ENCODE measurements at places on chromosomes 2 and 18.

DNA sequence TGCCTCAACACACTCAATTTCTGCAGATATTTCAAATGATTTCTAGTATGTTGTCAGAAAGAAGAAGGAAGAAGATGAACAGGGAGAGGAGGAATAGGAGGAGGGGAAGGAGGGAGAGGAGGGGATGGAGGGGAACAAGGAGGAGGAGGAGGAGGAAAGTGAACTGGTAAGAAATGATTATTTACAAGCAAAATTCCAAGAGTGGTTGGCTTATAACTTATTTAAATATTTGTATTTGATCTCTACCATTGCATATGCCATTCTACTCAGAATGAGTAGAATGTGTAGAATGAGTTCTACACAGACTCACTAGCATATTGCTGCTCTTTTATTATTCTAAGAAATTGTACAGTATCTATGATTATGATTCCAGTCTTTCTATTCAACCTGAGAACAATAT lies 866.2 kb upstream of the DDX18 start:
- H3K4me1 ChIP-seq: no peaks in the 10 kb centered on the region
- DNase-seq: no peak
- H3K4me3 ChIP-seq: no peak overlapping the region
- no peaks in the 10 kb centered on the region for H3K27me3 ChIP-seq
- no peak overlapping the region for H3K27ac ChIP-seq

GRCh38 chr2:175887776-175888175 lies 114.3 kb downstream of the LNPK start:
- H3K36me3 ChIP-seq: no peaks in the 10 kb centered on the region
- H3K4me1 ChIP-seq: no peaks in the 10 kb centered on the region
- DNase-seq: no peak
- peaks cover 17% of the 10 kb centered on the region for H3K27me3 ChIP-seq

DNA sequence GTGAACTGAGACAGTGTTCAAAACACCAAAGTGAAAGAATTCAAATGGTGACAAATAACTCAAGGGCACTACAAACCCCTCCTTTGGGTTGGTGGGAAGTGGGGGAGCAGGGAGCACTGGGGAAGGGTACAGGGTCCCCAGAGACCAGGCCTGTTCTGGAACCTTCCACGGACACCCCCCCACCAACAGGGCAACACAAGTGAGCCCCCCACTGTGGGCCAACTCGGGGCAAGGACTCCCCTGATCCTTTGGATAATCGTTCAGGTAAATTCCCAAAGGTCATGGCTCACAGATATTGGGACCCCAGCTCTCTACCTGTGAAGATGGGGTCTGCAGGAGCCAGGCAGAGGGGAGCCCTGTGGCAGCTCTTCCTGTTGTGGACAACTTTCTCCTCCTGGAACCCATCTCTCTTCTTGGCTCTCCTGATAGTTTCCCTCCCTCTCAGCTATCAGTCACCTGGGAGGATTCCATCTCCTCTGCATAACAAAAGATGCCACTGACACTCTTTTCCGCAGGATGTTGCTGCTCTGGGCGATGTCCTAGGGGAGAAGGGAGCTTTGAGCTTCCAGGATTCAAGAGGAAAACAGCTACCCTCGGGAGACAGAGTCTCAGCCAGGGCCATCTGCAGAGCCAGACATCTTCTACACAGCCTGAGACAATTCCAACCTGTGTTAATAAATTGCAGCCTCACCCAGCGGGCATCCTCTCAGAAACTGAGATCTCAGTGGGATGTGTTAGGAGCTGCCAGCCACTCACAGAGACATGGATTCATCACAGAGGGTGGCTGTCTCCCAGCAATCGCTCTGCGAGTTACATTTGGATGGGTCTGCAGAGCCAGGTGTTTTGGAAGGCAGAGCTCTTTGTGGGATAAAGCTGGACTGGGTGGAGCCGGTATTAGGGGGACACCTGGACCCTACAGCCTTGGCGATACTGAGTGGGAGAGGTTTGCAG lies 35.4 kb downstream of the MBP start:
- H3K27me3 ChIP-seq: no peaks in the 10 kb centered on the region
- DNase-seq: no peak
- H3K27ac ChIP-seq: peak overlapping the region; percentile 62

GRCh38 chr2:141075753-141076152 lies 1055.1 kb downstream of the LRP1B start:
- DNase-seq: no peak
- H3K4me1 ChIP-seq: no peaks in the 10 kb centered on the region
- no peak overlapping the region for H3K4me3 ChIP-seq
- H3K36me3 ChIP-seq: no peaks in the 10 kb centered on the region

- H3K36me3 ChIP-seq: no peaks in the 10 kb centered on the region
- peak; percentile 39 for DNase-seq
- H3K4me1 ChIP-seq: peaks cover 1% of the 10 kb centered on the region
- no peaks in the 10 kb centered on the region for H3K27me3 ChIP-seq
Observed at GRCh38 chr2:190404487-190404886, 3.7 kb upstream of the MFSD6 start.

GRCh38 chr2:133485868-133486267 lies 82.4 kb downstream of the NCKAP5 start:
- no peak overlapping the region for H3K27ac ChIP-seq
- no peak for DNase-seq
- H3K27me3 ChIP-seq: no peaks in the 10 kb centered on the region
- no peak overlapping the region for H3K4me3 ChIP-seq
- no peaks in the 10 kb centered on the region for H3K36me3 ChIP-seq
- H3K4me1 ChIP-seq: no peaks in the 10 kb centered on the region

DNA sequence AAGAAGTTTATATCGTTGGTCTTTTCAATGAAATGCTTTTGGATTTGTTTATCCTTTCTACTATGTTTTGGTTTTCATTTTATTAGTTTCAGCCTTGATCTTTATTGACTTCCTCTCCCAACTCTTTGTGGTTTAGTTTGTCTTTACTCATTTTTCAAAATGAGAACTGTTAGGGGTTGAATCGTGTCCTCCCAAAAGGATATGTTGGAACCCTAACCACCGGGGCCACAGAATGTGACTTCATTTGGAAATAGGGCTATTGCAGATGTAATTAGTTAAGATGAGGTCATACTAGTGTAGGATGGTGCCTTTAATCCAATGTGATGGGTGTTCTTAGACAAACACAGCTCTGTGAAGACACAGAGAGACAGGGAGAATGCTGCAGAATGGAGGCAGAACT lies 60.4 kb upstream of the IL1R2 start:
- peaks cover 4% of the 10 kb centered on the region for H3K27me3 ChIP-seq
- no peaks in the 10 kb centered on the region for H3K4me1 ChIP-seq
- H3K36me3 ChIP-seq: no peaks in the 10 kb centered on the region
- H3K4me3 ChIP-seq: no peak overlapping the region
- H3K27ac ChIP-seq: no peak overlapping the region
- no peak for DNase-seq

DNA sequence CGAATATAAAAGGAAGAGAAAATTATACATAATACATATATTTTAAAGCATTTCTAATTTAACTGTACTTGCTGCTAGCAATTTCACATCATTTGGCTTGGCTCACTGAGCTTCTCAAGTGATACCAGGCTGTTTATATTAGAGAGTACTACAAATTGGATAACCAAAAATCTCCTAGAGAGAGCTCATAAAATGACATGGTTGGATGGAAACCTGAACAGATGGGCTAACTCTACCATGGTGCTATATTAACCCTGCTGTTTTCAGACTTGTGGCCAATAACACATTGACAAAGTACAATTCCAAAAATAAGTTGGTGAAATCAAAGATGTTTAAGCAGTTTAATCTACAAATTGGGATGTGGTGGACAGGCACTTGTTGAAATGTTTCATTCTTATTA lies 364.4 kb upstream of the GCFC2 start:
- no peak for DNase-seq
- H3K27ac ChIP-seq: no peak overlapping the region
- H3K4me1 ChIP-seq: no peaks in the 10 kb centered on the region
- no peaks in the 10 kb centered on the region for H3K27me3 ChIP-seq

GRCh38 chr2:95345081-95345562 lies 48.0 kb downstream of the KCNIP3 start:
- H3K4me3 ChIP-seq: peak overlapping the region; percentile 15
- H3K27me3 ChIP-seq: peaks cover 32% of the 10 kb centered on the region
- no peak for DNase-seq
- no peak overlapping the region for H3K27ac ChIP-seq
- no peaks in the 10 kb centered on the region for H3K36me3 ChIP-seq

GRCh38 chr2:163369111-163369510 lies 366.7 kb downstream of the FIGN start:
- no peaks in the 10 kb centered on the region for H3K36me3 ChIP-seq
- no peak overlapping the region for H3K27ac ChIP-seq
- DNase-seq: no peak

GRCh38 chr2:217920879-217921603 lies 81.8 kb downstream of the TNS1 start:
- no peaks in the 10 kb centered on the region for H3K4me1 ChIP-seq
- no peak for DNase-seq
- no peaks in the 10 kb centered on the region for H3K27me3 ChIP-seq
- H3K27ac ChIP-seq: no peak overlapping the region

All from activated CD8-positive, alpha-beta T cell treated with anti-CD3 and anti-CD28 coated beads for 36 hours (primary cell).